ENCODE measurements at places on chromosomes 13 and 19.

- no peak for DNase-seq
These were observed 5.9 kb downstream of the DOHH start for GRCh38 chr19:3494559-3494958.

DNA sequence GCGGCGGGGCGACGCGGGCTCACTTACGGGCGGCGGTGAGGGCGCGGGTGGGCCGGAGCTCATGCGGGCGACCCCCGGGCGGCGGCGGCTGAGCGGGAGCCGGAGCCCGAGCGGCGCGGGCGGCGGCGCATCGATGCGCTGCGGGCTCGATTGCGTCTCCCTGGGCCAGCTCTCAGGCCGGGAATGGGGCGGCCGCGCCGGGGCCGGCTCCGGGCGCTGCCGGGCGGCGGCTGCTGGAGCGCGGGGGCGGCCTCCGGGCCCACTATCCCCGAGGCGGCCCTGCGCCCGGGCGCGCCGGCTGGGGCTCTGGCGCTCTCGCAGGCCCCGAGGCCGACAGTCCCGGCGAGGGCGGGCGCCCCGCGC, 1.4 kb upstream of the TSHZ3 start:
- DNase-seq: no peak

- DNase-seq: no peak
These were observed 150.4 kb downstream of the POSTN start for GRCh38 chr13:37448153-37448552.

- no peak for DNase-seq
These were observed 365.5 kb downstream of the PCDH9 start for GRCh38 chr13:66864627-66865026.

GRCh38 chr19:4693471-4694121, 23.5 kb upstream of the MYDGF start:
- no peak for DNase-seq

DNA sequence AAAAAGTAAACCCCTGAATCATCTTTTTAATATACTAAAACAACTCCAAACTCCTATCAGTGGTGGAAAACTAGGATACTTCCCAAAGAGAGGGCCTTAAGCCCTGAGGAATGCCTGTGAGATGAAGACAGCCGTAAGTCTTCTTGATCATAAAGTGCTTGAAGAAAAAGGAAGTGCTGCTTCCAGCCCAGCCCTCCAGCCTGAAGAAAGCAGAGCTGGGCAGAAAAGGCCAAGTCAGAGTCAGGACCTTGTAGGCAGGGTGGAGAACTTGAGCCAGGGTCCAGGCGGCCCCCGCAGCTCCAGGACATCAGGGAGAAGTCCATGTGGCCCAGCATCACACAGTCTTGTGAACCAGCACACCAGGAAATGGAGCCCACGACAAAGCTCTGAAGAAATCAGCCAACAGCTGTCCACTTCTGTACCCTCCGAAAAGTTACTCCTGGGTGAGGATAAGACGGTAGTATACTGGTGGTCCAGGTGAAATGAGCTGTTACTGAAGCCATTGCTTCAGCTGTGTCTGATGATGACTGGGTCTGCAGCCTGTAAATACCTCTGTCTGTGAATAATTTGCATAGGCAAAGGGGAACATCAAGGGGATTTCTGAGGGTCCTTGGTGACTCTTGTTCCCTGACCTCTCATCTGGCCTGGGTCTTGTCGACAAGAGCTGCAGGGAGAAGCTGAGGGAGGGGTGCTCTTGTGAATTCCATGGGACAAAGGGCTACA, 18.7 kb upstream of the CRYL1 start:
- DNase-seq: no peak

- DNase-seq: no peak
These were observed 8.7 kb upstream of the IGFL3 start for GRCh38 chr19:46133101-46133627.

DNA sequence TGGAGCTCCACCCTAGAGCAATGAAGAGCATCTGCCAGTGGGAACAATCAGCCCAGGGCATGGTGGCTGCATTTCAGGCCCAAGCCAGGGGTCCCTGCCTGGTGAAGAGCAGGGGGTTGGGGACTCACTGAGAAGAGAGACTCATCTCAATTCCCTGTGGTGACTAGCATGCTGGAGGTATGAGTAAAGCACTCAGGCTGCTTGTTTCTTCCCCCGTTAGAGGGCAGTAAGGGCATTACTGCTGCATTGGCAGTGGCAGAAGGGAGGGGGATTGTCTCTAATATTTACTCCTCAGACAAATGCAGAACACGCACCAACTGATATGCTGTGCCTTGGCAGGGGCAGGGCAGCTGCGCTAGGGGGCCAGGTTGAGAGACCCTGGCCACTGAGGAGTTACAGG, 329.1 kb downstream of the SLITRK5 start:
- no peak for DNase-seq

- DNase-seq: no peak
These were observed 7.6 kb downstream of the KLHL26 start for GRCh38 chr19:18644196-18645034.

- DNase-seq: no peak
These were observed 2.8 kb downstream of the GFY start for GRCh38 chr19:49427855-49428546.

DNA sequence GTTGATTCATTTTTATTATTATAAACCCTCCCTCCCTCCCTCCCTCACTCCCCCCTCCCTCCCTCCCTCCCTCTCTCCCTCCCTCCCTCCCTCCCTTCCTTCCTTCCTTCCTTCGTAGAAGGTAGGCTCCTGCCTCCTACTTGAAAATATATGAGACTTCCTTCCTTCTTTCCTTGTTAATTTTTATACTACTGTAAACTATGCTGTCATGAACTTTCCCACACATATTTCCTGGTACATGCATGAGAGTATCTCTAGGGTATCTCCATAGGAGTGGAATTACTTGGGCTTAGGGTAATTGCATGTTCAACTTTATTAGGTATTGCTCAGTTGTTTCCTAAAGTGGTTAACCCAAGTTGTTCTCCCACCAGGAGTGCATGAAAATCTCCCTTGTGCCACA, 330.6 kb downstream of the KCNRG start:
- no peak for DNase-seq
